ENCODE measurements at places on chromosomes 3 and 15.

DNA sequence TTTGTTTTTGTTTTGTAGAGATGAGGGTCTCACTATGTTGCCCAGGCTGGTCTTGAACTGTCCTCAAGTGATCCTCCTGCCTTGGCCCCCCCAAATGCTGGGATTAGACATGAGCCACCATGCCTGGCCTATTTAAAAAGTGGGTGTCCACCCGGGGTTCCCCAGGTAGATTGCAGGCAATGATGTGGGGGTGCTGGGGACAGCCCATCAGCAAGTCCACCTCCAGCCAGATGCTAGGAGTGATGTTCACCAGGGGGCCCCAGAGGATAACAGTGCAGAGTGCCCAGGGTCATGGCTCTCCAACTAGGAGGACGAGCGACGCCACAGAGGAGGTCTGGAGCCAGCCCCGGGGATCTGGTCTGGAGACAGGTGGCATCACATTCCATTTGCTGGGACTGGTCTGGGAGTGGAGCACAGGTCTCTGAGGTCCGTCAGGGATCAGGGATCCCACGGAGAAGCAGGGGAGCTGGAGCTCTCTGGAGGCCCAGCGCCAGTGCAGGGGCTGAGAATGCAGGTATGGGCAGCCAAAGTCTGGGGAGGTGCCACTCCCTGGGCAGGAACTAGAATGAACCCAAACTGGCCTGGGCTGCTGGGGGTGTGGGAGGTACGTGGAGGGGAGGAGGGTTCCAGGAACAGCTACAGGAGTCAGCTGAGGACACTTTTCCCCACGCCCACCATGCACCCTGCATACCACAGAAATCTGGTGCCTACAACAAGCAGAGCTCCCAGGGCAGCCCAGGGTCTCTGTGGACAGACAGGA, 51.2 kb upstream of the PCSK6 start:
- DNase-seq = no peak

DNA sequence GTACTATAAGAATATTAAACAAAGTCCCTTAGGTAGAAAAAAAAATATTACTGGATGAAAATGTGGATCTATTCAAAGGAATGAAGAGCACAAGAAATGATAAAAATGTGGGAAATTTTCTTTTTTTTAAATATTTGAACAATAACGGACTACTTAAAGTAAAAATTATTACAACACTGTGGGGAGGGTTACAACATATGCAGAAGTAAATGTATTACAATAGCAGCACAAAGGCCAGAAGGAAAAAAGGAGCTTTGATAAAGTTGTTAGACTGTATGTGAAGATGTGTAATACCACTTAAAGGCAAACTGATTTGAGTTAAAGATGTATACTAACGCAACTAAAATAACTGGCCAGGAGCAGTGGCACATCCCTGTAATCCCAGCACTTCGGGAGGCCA, 427.1 kb downstream of the SHQ1 start:
- DNase-seq = no peak

DNA sequence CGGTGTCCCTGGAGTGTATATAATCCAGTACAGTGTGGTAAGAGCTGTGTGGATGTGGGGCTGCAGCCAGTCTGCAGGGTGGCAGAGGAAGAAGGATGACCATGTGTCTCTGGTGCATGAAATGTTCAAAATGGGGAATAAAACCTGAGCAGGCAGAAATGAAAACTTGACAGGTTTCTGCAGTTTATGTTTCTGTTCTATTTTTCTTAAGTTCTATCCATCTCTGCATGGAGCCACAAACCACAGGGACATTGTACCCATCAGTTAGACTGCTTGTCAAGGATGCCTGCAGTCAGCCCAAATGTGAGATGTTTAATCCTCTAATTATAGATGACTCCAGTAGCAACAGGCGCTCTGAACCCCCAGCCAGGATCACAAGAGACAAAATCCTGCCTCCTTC, 216.7 kb downstream of the IL20RB start:
- no peak for DNase-seq

- no peak for DNase-seq
Observed at GRCh38 chr3:6680119-6680806, 180.7 kb upstream of the GRM7 start.

DNA sequence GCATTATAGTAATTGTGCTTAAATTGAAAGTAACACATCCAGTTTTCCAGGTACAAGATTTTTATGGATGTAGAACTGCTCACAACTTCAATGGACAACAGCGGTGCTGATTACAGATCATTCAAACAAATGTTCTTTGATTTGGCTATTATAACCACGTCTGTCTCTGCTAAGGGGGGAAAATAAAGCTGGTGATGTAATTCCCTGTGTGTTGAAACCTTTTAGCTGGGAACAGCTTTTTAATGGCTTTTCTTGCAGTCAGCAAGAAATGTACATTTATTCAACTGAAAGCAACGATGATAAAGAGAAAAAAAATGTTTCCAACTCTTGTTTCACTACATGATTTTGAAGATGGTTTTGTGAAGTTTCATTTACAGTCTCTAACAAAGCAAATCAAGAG, 431.9 kb upstream of the AGTR1 start:
- no peak for DNase-seq

- DNase-seq = no peak
Observed at GRCh38 chr3:9169326-9169725, 80.1 kb downstream of the SRGAP3 start.

GRCh38 chr3:45988362-45988761, 7.3 kb downstream of the FYCO1 start:
- DNase-seq = no peak

DNA sequence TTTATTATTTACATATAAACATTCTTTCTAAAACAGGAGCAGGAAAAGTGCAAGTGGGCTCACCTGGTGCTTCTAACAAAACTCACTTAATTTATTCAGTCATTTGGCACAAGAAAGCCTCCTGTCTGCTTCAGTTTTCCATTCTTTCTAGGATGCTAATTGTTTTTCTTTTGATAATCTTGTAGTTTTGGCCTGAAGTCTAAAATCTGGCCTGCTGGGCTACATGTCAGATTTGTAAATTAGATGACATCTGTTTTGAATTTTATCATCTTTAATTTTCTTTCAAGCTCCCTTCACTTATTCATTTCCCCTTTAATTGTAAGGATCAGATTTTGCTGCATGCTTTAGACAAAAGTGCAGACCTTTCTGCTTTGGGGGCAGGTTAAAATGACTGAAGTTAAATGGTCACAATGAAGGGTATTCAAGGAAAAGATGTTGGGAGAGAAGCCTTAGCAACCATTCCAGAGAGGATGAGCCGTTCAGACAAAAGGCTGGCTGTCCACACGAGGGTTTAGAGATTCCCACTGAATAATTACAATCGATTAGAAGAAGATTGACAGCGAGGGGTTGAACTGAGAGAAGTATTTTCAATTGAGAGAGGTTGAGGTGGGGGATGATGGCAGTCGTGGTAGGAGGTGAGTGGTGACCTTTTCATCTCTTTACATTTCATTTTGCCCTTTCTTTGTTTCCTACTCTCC, 59.9 kb upstream of the PTX3 start:
- DNase-seq = no peak

Data from Panc1 (cell line).